ENCODE measurements at places on chromosomes 12 and 14.

GRCh38 chr14:68417009-68417650 is 375.7 kb downstream of the ZFP36L1 start:
- DNase-seq, result no peak

DNA sequence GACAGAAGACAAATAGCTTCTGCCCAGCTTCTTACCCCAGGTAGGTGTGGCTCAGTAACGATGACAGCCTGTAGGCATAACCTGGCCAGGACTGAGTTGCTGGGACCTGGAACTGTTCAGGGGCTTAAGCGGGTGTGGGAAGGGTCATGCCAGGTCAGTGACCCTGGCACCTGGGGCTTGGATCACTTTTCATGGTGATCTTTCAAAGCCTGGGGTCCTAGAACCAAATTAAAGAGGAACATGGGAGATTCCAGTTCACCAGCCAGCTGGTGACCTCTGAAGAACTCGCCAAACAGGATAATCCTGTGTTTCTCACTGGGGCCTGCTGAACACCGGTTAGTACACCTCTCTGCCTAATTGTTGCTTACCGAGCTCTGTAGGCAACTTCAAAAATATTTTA is 102.6 kb upstream of the LMNTD1 start:
- no peak for DNase-seq

GRCh38 chr14:93548102-93548843 is 117.5 kb downstream of the UNC79 start:
- DNase-seq, result no peak

DNA sequence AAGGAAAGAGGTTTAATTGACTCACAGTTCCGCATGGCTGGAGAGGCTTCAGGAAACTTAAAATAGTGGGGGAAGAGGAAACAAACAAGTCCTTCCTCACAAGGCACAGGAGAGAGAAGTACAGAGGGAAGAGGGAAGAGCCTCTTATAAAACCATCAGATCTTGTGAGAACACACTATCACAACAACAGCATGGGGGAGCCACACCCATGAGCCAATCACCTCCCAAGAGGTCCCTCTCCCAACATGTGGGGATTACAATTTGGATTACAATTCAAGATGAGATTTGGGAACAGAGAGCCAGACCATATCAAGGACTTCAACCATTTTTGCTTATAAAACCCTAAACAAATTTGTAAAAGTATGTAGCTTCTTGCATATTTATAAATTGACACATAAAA is 45.8 kb downstream of the SLCO1C1 start:
- no peak for DNase-seq

DNA sequence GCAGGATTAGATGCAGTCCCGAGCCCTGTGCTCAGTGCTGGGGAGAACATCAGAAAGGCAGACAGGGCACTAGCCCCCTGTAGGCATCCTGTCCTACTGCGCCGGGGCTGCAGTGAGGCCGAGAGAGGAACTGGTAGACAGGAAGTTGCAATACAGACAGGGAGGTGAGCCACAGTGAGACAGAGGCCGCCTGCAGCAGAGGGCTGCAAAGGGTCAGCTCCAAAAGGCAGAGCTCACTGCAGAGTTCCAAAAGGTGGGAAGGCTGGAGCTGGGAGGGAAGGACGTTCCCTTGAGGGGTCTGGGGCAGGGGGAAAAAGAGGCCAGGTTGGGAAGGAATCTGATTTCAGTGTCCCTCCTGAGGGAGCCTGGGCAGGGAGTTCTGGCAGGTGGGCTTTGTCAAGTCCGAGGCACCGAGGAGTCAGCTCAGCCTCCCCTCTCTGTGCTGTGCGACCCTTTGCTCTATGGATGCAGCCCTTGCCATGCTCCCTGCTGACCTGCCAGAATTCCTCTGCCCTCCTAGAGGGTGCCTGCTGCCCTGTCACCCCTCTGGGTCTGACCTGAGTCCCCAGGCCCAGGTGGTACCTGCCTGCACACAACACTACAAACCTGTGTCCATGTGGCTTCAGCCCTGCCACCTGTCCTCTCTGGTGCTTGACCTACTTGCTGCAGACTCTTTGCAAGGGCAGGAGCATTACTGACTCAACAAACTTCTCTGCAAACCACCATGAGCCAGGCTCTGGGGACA is 63.5 kb downstream of the PRMT8 start:
- peak; percentile 7 for DNase-seq

DNA sequence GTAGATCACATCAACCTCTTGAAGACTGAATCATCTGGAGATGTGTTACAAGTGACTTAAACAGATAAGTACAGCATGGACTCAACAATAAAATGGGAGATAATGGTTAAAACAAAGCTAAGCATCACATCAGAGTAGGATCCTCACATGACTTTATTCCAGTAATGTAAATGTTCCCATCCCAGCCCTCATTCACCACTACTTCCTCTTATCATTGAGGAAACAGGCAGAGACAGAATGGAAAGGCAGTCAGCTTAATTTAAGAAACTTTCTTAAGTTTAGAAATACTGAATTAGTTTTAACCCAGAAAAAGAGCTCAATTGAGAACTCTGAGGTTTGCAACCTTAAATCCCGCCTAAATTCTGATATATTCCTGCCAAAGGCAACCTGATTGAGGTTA is 1.2 kb upstream of the ALG10 start:
- peak; percentile 17 for DNase-seq

DNA sequence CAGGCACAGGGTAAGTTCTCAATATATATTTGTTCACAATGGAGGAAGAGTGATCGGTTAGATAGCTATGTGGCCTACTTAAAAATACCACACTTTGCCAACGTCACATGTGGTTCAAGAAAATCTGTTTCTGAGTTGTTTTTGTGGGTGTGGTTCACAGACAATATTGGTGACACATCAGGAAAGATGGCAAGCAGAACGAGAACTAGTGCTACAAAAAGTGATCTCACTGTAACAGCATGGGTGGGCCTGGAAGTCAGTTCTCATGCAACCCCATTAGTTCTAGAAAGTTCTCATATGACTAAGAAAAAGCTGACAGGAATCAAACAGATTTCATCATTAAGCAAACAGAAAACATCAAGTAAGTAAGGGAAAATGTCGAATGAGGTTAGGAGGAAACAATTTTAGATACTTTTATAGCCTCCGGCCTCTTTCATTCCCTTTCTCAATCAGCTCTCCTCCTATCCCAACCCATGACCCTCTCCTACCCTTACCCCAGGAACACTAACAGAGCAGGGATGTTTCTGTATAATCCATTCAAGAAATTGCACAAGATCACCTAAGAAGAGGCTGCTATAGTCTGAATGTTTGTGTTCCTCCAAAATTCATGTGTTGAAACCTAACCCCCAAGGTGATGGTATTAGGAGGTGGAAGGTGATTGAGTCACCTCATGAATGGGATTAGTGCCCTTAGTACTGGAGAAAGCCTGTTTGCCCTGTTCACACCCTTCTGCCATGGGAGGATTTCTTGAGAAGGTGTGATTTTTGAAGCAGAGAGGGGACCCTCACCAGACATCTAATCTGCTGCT is 15.5 kb upstream of the NTN4 start:
- no peak for DNase-seq

GRCh38 chr12:29148911-29149690 is at the start of gene FAR2:
FAR2 (plus strand) TSS chr12:29149278; CDS start chr12:29270450, 121,172 bp downstream.
- peak; percentile 92 for DNase-seq

- no peak for DNase-seq
Measured at GRCh38 chr12:34390171-34390841, 368.0 kb downstream of the ALG10 start.

DNA sequence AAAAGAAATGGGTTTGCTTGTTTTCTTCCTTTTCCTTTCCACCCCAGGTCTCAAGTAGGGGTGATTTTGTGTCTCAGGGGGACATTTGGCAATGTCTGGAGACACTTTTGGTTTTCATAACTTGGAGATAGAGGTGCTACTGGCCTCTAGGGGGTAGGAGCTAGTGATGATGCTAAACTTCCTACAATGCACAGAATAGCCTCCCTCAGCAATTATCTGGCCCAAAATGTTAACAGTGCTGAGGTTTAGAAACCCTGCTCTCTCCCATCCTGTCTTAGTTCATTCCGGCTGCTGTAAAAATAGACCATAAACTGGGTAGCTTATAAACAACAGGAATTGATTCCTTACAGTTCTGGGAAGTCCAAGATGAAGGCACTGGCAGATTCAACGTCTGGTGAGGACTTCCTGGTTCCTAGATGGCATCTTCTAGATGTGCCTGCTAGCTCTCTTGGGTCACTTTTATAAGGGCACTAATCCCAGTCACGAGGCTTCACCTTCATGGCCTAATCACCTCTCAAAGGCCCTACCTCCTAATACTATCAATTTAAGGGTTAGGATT is 7.4 kb upstream of the GAS2L3 start:
- DNase-seq, result no peak

GRCh38 chr12:23581913-23582312 is 367.6 kb downstream of the SOX5 start:
- DNase-seq, result no peak

GRCh38 chr14:101027966-101028365 is 124.4 kb upstream of the RTL1 start:
- no peak for DNase-seq

DNA sequence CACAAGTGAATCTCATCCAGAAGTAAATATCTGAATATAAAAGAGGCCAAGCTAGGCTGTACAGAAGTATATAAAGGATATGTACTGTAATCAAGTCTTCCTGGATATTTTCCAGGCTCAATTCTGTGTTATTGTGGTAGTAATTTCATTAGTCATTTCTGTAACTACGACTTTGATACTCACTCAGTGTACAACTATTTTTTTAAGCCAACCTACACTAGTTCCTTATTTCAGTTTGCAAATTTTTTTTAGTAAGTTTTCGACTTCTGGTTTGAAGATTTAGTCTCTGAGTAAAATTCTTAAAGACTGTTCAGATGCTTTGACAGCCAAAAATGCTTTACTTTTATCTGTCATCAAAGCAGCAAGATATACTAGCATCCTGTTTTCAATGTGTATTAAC is 130.8 kb downstream of the CAPZA3 start:
- no peak for DNase-seq

DNA sequence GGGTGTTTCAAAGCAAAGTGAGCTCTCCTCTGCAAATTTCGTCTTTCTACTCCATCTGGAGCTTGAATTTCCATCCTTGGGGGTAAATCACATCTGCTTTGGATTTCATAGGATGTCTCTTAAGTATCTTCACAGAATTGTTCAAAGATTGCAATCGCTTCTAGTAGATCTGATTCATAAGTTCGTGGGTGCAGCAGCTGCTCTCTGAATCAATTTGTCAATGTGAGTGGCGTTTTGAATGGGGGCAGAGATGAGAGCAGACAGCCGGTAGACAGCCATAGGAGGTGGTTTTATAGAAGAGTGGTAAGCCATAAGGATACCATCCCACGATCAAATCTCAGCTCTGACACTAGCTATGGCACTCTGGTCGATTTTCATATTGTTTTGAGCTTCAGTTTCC is 146.0 kb upstream of the RPH3A start:
- DNase-seq, result no peak

DNA sequence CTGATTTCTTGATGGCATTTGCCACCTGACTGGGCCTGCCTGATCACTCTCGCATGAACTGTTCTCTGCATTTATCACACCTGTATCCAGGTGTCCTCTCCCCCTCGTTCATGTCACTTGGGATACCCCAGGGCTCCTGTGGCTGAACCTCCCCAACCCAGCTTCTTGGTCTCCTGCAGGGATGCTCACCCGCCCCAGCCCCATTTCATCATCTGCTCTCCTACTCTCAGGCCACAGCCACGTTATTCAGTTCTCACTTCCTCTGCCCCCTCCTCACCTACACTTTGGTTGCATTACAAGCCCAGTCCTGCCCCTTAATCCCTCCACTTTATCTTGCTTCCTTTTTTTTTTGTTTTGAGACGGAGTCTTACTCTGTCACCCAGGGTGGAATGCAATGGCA is 35.5 kb downstream of the TMBIM6 start:
- DNase-seq, result no peak

DNA sequence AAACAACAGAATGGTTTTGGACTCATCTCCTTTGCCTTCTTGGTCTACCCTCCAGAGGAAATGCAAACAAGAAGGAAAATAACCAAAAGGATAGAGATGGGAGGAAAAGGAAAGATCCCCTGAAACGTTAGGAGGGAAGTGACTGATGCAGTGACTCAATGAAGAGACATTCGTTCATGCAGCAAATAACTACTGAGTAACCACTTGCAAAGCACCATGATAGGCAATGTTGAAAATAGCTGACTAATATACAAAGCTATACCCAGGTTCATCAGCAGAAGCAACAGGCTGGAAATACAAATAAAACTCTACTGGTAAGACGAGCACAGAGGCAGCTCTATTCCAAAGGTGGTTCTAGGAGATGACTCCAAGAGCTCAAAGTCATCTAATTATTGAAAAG is 41.8 kb downstream of the R3HDM2 start:
- no peak for DNase-seq

DNA sequence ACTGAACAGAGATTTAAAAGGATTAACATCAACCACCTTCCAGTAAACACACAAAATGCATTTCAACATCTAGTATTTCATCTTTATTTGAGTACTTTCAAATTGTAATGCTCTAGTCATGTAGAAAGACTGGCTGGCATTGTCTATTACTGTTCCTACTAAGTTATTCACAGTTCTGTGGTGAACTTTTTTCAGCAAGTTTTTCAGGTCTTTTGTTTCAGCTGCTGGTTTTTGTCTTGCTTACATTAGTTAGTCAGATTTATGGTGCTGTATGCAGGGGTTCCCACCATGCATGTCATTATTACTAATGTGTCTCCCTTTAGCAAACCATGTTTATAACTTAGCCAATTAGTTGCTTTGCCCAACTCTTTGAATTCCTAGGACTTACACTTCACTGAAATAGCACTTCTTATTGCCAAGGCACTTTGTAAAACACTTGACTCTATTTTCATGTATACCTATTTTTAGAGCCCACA is 253.4 kb upstream of the KITLG start:
- DNase-seq, result no peak

DNA sequence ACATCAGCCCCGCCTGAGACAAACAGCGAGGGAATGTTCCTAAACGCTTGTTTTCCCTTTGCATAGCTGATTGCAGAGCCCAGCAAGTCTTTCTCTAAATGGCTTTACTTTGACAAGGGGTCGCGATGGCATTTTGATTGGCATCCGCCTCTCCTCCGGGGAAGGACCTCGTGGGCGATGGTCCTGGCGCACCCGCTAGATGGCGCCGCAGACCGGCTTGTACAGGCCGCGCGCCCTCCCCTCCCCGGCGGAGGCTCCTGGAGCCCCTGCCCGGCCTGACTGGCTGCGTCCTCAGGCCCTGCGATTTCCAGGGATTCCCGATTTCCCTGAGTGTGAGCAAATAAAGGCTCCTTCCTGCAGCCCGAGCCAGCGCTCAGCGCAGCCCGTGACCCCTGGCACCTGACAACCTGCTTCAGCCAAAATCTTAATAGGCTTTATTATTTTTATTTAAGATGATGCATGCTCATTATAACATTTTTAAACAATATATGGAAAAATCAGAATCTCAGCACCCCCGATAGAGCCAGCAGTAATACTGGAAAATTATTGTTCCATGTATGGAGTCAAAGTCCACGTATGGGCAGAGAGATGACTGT is 468.3 kb downstream of the AACS start:
- DNase-seq, result peak; percentile 51

GRCh38 chr12:46264057-46264456 is 4.8 kb downstream of the SLC38A1 start:
- DNase-seq, result peak; percentile 45

GRCh38 chr12:76010732-76011458 is 20.7 kb downstream of the PHLDA1 start:
- DNase-seq, result no peak

- DNase-seq, result no peak
Measured at GRCh38 chr12:124184456-124184855, 110.4 kb upstream of the RFLNA start.

- peak; percentile 90 for DNase-seq
Measured at GRCh38 chr14:95533391-95533821, 1.4 kb upstream of the GLRX5 start.

- no peak for DNase-seq
Measured at GRCh38 chr14:61502459-61503093, 181.2 kb downstream of the PRKCH start.
